ENCODE measurements at places on chromosomes 11 and 22. TPM values are rescaled to one million over a fixed set of nuclear protein-coding genes. Genes with fewer than 3 reads are reported as not detected.

Gene MMP7
- polyA plus RNA-seq, result not detected

Gene NXPE4
- not detected for polyA plus RNA-seq

- DNase-seq, result peak; percentile 45
Observed at GRCh38 chr11:114354076-114354475, 46.2 kb downstream of the C11orf71 start.

- DNase-seq, result no peak
Observed at GRCh38 chr11:44171518-44171917, 76.0 kb downstream of the EXT2 start.

GRCh38 chr11:31243706-31244105 is 125.8 kb downstream of the DCDC1 start:
- DNase-seq, result peak; percentile 6

DNA sequence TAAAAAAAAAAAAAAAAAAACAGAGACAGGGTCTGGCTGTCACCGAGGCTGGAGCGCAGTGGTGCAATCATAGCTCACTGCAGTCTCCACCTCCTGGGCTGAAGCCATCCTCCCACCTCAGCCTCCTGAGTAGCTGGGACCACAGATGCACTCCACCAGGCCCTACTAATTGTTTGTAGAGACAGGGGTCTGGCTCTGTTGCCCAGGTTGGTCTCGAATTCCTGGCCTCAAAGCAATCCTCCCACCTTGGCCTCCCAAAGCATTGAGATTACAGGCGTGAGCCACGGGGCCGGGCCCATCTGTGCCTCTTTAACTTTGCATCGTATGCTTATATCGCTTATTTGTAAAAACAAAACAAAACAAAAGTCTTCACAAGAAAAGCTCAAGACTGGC is 3.1 kb downstream of the CPT1A start:
- DNase-seq, result peak; percentile 30

GRCh38 chr22:22939588-22940368 is 52.2 kb downstream of the IGLL5 start:
- no peak for DNase-seq

DNA sequence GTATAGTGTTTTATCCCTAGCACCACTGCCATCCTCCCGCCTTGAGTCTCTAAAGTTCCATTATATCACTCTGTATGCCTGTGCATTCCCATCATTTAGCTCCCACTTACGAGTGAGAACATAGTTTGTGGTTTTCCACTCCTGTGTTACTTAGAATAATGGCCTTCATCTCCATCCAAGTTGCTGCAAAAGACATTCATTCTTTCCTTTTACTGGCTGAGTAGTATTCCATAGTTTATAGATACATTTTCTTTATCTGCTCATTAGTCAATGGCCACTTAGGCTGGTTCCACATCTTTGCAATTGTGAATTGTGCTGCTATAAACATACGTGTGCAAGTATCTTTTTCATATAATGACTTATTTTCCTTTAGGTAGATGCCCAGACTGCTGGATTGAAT is 24.4 kb downstream of the TAB1 start:
- no peak for DNase-seq

DNA sequence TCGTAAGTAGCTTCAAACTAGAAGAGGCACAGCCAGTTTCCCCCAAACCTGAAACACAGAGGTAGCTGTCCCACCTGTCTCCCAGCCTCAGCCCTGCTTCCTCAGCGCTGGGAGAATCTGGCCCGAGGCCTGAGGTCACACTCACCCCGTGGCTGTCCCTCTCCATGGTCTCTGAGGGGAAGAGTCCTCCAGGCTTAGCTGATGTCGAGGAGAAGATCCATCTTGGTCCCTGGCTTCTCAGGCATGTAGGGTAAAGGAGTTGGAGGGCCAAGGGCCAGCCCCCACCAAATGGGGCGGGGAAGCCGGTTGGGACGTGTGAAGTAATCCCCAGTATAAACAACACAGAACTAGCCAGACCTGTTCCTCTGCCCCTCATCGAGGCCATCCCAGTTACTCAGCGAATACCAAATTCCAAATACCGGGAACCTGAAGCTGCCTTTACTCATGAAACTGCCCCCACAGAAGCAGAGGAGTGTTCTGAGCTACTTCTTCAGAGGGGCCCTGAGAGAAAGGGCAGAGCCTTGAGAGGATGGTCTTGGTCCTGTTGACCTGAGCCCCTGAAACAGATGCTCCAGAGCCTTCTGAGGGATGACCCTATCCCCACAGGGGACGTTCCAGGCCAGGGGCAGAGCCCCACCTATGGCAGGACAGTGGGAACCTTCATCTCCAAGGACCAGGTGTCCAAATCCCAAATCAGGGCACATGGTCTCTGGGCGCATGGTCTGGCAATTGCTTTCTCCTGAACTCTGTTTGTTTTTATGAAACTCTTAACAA is at the start of gene TMPRSS13:
TSS of gene TMPRSS13 (minus strand) at position 261 of the 774 bp plus-strand sequence. CDS start at position 166, 95 bp downstream.
- no peak for DNase-seq

DNA sequence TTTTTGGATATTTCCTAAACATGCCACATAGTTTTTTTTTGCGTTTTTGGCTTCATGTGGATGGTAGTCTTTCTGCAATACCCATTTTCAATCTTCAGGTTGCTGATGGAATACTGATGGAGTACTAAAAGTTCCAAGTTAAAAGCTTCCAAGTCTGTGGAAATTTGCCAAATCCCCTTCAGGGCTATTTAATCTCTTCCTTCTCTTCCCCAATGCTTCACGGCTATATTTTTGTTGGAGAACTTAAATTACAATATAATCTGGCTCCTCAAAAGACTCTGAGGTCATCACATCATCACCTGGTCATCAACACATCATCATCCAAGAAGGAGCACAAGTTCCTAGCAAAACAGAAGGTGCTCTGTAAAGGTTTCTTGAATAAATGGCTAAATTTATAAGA is 881.0 kb upstream of the TENM4 start:
- peak; percentile 86 for DNase-seq

All from muscle of leg (tissue), 16 donors.